ENCODE measurements at places on chromosomes 13 and 19.

DNA sequence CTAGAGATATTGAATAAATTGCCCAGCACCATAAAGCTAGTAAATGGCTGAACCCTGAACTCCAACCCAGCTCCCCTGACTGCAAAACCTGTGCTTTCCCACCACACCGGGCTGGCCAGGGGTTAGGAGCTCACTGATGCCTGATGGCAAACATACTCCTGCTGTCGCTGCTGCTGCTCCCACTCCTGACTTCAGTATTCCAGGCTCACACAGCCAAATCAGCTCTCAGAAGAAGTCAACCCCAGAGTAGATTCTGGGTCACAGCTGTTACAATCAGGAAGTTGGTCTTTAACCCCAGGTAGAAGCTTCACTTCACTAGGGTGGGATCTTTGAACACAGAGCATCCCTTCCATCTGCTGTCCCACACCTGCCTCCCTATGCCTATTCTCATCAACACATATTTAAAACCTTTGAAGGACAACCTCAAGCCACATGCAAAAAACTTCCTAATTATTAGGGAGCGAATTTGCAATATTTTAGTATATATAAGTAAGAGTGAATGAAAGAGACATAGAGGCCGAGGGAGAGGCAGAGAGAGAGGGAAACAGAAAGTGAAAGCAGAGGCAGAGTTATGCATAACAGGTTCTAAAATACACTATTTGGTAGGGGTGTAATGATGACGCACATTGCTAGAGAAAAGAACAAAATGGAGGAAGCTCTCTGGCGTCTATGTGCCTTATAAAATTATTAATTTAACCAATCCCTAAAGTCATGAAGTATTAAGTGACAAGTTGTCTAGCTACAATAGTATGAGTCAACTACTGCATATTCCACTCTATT, 99.4 kb upstream of the SERP2 start:
- DNase-seq, result peak; percentile 41

GRCh38 chr13:20482275-20482761, 43.3 kb downstream of the CRYL1 start:
- no peak for DNase-seq

- DNase-seq, result no peak
Measured at GRCh38 chr19:31801611-31802010, 452.4 kb upstream of the TSHZ3 start.

GRCh38 chr19:5093297-5093928, 124.5 kb downstream of the KDM4B start:
- DNase-seq, result no peak

GRCh38 chr13:40275636-40276035, 390.8 kb downstream of the FOXO1 start:
- peak; percentile 6 for DNase-seq

GRCh38 chr13:31367410-31367809, 167.6 kb downstream of the B3GLCT start:
- DNase-seq, result no peak

GRCh38 chr13:91331047-91331915, 16.2 kb upstream of the MIR17HG start:
- no peak for DNase-seq

- no peak for DNase-seq
Measured at GRCh38 chr19:35327642-35328041, 1.3 kb upstream of the CD22 start.

DNA sequence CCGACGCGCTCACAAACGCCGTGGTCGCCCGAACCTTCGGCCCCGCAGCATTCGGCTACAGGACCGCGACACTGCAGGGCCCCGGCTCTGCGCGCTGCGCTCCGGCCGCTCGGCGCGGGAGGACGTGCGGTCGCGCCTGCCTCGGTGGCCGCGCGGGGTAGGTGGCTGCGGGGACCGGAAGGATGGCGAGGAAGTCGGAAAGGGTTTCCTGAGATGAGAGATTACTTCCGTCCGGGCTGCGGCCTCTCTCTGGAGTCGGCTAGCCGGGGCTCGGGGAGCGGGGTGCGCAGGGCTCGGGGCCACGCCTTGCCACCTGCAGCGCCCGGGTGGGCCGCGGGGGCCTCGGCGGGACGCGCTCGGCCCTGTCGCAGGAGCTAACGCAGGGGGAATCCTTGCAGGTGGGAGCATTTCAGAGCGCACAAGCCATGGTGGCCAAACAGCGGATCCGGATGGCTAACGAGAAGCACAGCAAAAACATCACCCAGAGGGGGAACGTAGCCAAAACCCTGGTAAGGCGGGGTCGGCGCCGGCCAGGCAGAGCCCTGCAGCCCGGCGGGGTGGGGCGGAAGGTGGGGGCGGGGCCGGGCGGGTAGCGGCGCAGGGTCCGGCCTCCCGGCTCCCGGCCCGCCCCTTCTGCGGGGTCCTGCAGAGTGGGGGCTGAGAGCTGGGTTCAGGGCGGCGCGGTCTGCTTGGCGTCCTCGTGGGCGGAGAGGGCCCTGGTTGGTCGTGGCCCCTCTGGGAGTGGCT, at the start of gene SERP2:
Gene SERP2 (plus strand): TSS at position 224 of the 747 bp plus-strand sequence. CDS start 202 bp downstream, at position 426.
- DNase-seq, result no peak

DNA sequence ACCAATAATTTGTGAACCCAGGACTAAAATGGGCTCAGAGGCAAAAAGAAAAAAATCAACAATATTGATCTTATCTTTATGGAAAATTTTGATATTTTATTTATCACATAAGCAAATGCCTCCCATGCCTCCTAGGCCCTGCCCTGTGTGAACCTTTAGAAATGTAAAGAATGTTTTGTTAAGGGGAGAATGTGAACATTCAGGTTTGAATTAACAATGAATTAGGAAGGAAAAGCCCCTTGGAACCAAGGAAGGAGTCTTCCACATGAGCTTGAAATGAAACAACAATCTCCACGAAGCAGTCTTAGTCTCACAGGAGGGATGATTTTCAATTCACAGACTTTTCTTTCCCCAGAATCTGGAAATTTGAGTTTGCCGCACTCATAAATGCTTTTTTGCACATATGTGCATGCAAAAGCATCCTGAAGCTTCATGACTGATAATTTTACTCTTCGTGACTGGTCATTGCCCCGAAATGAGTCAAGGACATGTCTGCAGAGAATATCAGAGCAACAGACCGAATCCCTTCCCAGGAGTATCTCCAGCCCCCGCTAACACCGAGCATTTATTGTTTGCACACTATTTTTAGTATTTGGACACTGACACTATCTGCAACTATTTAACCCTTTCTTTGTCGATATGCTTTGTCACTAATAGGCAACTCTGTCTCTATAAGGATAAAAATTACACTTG, 135.2 kb downstream of the DCT start:
- DNase-seq, result peak; percentile 58

DNA sequence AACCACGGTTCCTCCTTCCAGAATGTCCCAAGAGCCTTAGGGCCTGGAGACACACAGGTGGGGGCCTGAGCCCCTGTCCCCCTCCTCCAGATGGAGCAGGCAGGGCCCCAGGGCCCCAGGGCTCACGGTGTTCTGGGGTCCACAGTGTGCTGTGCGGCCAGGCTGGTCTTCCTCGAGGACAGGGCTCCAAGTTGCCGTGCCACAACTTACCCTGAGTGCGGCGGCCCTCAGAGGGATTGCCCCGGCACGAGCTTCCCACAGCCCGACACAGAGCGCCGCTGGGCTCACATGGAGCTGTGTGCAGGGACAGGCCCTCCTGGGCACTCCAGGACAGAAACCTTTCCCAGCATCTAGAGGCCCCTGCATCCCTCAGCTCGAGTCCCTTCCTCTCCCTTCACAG, 160.8 kb downstream of the KDM4B start:
- DNase-seq, result no peak

DNA sequence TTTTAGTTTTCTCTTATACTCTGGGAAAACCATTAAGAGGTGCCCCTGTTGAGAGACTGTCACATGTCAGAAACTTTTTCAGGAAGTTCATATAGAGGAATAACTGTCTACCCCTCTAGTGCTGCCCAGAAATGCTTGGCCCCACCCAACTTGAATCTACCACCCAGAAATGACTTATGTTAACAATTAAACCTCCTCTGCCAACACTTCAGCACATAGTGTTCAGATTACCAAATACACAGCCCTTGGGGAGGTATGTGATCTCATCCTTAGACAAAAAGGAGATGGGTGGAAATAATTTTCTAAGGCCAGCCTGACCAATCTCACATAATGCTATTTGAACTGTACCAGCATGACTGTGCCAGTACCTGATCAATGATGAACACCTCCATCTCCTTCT, 35.6 kb downstream of the CCDC169 start:
- no peak for DNase-seq

DNA sequence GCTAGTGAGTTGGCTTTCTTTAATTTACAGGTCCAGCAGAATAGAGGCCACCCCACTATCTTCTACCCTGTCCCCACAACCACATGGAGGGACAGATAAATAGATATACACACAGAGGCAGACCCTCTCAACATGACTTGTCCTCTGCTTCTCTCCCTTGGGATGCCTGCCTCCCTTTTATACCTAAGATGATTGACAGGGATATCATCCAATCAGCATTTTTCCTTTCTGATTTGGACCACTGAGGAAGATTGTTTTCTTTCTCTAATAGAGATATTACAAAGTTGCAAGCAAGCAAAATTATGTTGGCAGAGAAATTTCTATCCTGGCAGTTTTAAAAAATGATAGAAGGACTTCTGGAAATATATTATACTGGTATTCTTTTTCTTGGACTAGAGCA, 35.8 kb downstream of the STOML3 start:
- DNase-seq, result no peak

- DNase-seq, result no peak
Measured at GRCh38 chr19:2415281-2415972, 12.0 kb downstream of the TIMM13 start.

DNA sequence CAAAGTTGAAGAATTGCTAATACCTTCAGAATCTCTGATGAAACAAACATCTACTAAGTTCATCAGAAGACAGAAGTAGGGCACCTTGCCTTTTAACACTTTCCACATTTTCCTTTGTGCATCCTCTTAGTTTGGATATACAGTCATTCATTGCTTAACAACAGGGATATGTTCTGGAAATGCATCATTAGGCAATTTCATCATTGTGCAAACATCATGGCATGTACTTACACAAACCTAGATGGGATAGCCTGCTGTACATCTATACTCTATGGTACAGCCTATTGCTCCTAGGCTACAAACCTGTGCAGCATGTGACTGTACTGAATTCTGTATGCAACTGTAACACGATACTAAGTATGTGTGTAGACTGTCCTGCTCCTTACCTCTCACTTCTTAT, 169.8 kb downstream of the SUCLA2 start:
- peak; percentile 54 for DNase-seq
